Stomach (tissue), 19 donors: ENCODE measurements at places on chromosomes 5 and 9. TPM values are rescaled to one million over a fixed set of nuclear protein-coding genes. Genes with fewer than 3 reads are reported as not detected.

Gene SLC46A2
- not detected for polyA plus RNA-seq

Gene LURAP1L
- 11.9 TPM for polyA plus RNA-seq

DNA sequence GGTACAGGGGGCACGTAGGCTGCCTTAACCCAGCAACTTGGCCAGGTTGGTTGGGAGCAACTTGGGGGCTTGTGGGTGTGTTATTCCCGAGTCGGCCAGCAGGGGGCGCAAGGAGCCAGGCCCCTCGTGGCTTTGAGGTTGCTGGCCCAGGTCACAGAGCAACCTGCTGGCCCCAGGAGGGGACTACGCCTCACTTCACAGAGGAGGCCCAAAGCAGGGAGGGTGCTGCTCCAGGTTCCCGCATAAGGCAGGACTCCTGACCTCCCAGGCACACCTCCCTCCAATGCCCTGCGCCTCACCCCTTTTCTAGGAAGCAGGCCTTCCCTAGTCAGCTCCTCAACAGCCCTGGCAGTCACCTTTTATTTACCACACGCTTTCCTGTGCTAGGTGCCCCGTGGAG lies 18.1 kb downstream of the KYAT1 start:
- peak overlapping the region; percentile 2 for H3K27ac ChIP-seq
- no peak overlapping the region for H3K4me3 ChIP-seq
- DNase-seq: peak; percentile 80
- H3K27me3 ChIP-seq: no peaks in the 10 kb centered on the region
- H3K36me3 ChIP-seq: no peaks in the 10 kb centered on the region

- H3K27ac ChIP-seq: no peak overlapping the region
- no peaks in the 10 kb centered on the region for H3K36me3 ChIP-seq
- no peak for DNase-seq
- no peaks in the 10 kb centered on the region for H3K27me3 ChIP-seq
Observed at GRCh38 chr9:96084331-96084734, 208.8 kb downstream of the ERCC6L2 start.

DNA sequence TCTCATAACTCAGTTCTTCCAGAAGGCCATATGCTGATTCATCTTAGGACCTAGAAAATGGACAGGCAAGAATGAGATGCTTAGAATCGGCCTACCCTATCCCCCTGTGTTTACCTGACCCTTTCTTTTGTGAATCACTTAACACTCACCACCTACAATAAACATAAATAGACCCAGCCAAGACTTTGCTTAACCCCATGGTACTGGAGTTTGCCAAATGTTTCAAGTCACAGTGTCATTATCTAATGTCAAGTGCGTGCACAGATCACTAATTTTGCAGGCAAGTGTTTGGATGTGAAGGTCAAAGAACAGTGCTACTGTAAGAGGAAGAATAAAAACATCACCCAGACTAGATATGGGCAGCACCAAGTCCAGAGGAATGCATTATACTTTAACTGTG lies 77.5 kb downstream of the GLIS3 start:
- no peak overlapping the region for H3K4me3 ChIP-seq
- no peak overlapping the region for H3K27ac ChIP-seq
- H3K36me3 ChIP-seq: no peaks in the 10 kb centered on the region

DNA sequence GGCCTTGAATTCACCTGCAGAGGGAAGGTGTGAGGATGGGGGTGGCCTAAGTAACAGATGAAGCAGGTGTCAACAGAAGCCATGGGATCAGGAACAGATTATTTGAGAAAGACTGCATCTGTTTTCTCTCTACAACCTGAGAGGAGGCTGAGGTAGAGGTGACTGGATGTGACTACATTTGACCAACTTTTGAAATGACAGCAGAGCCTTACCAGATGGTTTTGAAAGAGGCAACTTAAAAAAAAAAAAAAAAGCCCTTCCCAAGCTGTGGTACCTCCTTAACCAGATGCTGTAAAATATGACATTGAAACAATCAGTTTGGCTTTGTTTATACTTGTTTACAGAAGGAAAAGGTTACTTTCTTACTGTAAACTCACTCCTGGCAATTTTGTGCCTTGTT lies 108.6 kb downstream of the TRIO start:
- H3K27ac ChIP-seq: no peak overlapping the region
- H3K36me3 ChIP-seq: no peaks in the 10 kb centered on the region
- no peak for DNase-seq

- H3K4me3 ChIP-seq: no peak overlapping the region
- no peaks in the 10 kb centered on the region for H3K27me3 ChIP-seq
- peaks cover 71% of the 10 kb centered on the region for H3K4me1 ChIP-seq
- H3K36me3 ChIP-seq: no peaks in the 10 kb centered on the region
Observed at GRCh38 chr9:134390947-134391318, 64.7 kb downstream of the RXRA start.

DNA sequence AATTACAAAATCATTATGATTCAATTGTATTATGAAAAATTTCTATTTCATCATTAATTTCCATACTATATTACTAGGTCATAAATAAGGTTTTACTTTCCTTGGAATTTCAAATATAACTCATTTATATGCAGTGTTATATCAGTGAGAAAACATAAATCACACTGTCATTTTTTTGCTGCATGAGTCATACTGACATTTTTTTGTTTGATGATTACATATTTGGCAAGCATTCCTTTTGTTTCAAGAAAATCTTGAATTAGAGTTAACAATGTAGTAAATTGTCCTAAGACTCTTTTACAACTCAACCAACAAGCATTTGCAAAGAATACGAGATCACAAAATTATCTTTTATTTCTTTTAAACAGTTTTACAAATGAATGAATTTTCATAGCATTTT lies 298.4 kb upstream of the SEMA6A start:
- no peaks in the 10 kb centered on the region for H3K4me1 ChIP-seq
- H3K4me3 ChIP-seq: no peak overlapping the region
- no peaks in the 10 kb centered on the region for H3K36me3 ChIP-seq
- H3K27ac ChIP-seq: no peak overlapping the region
